ENCODE measurements at places on chromosomes 16 and 17.

DNA sequence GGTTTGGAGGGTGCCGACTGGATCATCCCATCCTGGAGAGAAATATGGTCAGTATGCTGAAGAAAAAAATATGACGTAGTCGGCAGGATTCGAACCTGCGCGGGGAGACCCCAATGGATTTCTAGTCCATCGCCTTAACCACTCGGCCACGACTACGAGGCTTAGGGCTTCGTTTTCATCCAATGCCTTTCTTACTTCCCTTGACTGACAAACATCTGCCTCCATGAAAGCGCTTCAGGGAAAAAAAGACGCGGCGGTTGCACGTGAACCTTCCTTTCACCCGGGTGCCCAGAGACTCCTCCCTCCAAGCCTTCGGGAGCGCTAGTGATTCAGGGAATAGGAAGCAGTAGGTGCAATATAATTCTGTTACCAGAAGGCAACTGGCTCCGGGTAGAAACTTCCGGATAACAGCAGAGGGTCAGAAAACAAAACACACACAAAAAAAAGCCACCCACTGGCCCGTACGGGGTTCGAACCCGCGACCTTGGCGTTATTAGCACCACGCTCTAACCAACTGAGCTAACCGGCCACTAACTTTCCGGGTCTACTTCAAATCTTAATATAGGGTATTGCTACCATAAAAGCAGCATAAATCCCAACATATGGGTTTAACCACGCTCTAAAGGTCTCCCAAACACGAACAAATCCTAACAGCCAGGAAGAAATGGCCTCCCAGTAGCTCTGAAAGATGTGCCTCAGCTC is 16.3 kb upstream of the AURKB start:
- no peak for DNase-seq

GRCh38 chr17:68398691-68399637 is 58.3 kb downstream of the WIPI1 start:
- no peak for DNase-seq

- no peak for DNase-seq
Observed at GRCh38 chr17:31686495-31686894, 172.5 kb downstream of the COPRS start.

- DNase-seq: no peak
Observed at GRCh38 chr17:81931557-81932332, 4.2 kb upstream of the MAFG start.

GRCh38 chr17:32870027-32870670 is 6.8 kb downstream of the MYO1D start:
- DNase-seq: no peak

DNA sequence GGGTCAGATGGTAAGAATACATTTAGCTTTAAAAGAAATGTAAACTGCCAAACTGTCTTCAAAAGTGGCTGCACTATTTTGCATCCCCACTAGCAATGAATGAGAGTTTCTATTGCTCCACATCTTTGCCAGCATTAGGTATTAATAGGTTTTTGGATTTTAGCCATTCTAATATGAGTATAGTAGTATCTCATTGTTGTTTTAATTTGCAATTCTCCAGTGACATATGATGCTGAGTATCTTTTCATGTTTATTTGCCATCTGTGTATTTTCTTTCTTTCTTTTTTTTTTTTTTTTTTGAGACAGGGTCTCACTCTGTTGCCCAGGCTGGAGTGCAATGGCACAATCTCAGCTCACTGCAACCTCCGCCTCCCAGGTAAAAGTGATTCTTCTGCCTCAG is 24.3 kb upstream of the MARCHF10 start:
- DNase-seq: no peak

All from NCI-H1417 treated with DMSO at 0.1 percent for 48 hours (cell line).